Inflammatory macrophage treated with lipopolysaccharide for 4 hours (primary cell): ENCODE measurements at places on chromosomes 2 and 18.

- no peak for DNase-seq
Measured at GRCh38 chr18:70190529-70190928, 15.0 kb downstream of the RTTN start.

- peak; percentile 88 for DNase-seq
Measured at GRCh38 chr2:152319822-152320570, 15.0 kb upstream of the FMNL2 start.

DNA sequence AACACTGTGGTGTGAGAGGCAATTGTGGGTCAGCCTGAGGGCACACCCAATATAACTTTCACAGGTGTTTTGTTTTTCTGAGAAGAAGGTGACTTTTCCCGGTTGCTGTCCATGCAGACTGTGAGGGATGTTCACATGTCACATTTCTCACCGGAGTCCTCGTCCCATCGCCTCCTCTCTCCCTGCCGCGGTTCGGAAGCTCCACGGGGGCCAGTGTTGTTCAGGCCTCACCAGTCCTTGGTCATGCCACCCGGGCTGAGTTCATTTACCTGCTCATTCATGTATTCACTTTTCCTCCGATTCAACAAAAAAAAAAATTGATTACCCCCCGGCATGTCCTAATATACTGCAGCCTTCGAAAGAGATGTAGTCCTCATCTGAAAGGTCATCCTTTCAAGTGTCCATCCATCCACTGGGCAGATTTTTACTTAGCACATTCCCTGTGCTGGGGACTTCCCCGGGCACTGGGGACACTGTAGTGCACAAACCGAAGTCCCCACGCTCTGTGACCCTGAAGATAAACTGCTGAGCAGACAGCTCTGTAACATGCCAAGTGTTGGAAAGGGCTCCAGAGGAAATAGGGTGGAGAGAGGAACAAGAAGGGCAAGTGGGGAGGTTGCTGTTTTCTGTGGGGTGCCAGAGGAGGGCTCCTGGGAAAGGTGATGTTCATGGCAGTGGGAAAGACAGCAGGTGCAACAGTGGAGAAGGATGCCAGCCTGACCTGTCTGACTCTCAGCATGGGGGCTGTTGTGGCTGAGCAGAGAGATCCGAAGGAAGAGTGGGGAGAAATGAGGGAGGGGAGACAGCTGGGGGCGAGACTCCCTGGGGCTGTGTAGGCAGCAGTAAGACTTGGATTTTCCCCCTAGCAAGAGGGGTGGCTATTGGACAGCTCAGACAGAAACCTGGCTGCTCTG lies 22.4 kb downstream of the LRRFIP1 start:
- no peak for DNase-seq

- DNase-seq, result peak; percentile 90
Measured at GRCh38 chr2:127066942-127067341, 40.0 kb downstream of the BIN1 start.

DNA sequence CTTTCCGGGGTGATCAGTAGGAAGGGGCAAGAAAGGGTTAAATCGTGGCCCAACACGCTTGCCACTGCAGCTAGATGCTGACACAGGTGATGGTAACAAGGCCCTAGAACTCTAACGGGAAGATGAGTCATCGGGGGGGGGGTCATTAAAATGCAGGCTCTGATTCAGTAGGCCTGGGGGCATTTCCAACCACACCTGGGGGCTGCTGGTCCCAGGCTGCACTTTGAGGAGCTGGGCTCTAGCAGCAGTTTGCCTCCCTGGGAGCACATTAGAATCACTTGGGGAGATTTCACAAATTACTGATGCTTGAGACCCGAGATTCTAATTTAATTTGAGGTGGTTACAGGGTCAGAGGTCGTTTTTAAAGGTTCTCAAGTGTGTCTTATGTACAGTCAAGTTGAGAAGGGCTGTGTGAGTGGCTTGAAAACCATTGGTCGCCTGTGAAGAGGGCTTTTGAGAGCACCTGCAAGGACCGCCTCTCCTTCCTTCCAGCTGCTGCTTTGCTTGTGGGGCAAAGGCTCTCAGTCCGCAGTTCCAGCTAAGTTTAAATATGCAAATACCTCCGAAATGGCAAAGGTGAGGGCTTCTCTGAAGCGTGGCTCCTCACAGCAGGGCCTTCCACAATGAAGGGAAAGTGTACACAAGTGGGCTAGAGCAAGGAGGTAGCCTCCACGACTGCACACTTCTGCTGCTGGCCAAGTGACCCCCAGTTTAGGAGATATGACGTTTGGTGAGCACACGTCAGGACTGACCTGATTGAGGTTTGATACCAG lies 128.0 kb upstream of the MSH6 start:
- DNase-seq, result no peak

DNA sequence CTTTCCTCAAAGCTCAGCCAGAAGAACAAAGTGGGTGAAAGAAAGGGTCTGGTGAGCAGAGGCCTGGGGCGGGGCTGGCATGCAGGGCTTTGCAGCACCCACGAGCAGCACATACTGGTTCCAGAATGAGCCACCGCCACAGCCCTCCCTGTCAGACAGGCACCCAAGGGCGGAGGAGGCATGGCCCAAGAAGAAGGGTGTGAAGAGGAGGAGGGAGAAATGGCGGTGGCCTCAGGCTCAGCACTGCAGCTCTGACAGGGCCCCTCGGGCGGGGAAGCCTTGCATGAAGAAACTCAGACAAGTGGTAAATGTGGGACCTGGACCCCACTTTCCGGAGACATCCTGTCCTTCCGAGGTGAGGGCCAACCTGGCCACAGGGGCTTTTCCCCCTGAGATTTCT lies 15.7 kb downstream of the FAM228A start:
- DNase-seq, result no peak
